ENCODE measurements at places on chromosomes 7 and 10.
A peak's percentile ranks its signal among the peaks of the same experiment; 100 is the strongest.

GRCh38 chr7:106611911-106612310, 49.0 kb downstream of the CCDC71L start:
- DNase-seq, result no peak

GRCh38 chr7:77416621-77417371, 647 bp upstream of the GSAP start:
- DNase-seq, result no peak

- no peak for DNase-seq
Observed at GRCh38 chr7:150835019-150835418, 17.3 kb upstream of the AOC1 start.

- DNase-seq, result no peak
Observed at GRCh38 chr7:80210400-80210799, 75.8 kb downstream of the GNAI1 start.

- DNase-seq, result peak; percentile 72
Observed at GRCh38 chr7:7176406-7177043, 5.8 kb upstream of the C1GALT1 start.

GRCh38 chr7:43014406-43014805, 82.2 kb downstream of the MRPL32 start:
- DNase-seq, result no peak

DNA sequence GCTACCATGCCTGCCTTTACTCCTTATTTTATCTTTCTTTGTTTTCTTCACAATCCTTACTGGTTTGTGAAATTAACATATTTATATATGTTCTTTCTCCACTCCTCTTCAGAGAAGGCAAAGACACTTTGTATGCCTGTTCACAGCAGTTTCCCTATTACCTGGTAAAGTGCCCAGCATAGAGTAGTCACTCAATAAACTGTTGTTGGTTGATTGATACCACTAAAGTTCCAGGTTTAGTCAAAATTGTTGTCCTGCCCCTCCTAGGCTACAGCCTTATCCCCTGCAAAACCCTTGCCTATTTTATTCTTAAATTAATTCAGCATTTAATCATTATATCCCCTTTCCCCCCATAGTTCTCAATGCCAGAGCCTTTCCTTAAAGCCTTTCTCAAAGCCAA, 76.1 kb downstream of the POLL start:
- no peak for DNase-seq

DNA sequence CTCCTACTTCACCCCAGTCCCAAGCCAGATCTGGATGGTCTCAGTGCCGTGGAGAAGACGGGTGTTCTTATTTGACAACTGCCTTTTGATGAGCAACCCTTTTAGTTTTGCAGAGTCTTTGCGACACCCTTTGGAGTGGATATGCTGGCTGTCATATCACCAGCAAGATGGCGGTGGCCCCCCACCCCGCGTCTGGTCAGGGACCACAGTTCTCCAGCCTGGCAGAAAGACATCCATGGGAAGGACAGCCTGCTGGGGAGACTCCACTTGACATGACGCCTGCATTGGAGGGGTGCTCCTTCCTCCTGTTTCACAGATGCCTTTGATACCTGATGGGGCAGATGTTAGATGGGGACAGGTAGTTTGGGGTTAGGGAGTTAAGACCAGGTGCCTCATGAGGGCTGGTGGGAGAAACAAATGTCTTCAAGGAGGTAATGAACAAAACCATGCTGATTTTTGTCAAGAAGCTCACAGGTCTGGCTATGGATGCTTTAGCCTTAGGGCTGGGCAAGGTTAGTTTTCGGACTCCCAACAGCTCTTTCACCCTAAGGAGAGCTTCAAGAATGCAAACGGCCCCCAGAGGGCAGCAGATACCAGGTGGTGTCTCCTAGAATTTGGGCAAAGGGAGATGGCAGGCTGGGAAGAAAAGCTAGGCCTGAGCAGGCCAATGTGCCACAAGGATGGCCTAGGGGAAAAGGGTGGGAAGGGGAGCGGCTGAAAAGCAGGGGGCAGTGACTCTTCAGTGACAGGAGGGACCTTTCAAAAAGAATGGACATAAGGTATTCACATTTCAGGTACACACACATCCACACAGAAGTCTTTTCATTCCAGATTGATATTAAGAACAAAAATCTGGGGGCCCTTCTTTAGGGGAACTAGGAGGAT, 95.2 kb downstream of the CLEC2L start:
- DNase-seq, result peak; percentile 25

DNA sequence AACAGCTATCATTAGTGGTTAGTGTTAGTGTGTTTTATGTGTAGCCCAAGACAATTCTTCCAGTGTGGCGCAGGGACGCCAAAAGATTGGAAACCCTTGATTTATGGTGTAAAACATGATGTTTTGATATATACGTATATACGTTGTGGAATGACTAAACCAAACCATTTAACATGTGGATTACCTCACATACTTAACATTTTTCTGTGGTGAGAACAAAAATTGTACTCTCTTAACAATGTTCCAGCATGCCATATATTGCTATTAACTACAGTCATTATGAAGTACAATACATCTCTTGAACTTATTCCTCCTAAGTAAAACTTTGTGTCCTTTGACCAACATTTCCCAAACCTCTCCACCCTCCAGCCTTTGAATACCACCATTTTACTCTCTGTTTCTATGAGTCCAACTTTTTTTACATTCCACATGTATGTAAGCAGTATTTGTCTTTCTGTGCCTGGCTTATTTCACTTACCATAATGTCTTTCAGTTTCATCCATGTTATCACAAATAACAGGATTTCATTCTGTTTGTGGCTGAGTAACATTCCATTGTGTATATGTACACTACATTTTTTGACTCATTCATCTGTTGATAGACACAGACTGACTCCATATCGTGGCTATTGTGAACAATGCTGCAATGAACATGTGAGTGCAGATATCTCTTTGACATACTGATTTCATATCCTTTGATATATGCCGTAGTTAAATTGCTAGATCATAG, 42.2 kb upstream of the MAGI2 start:
- no peak for DNase-seq

DNA sequence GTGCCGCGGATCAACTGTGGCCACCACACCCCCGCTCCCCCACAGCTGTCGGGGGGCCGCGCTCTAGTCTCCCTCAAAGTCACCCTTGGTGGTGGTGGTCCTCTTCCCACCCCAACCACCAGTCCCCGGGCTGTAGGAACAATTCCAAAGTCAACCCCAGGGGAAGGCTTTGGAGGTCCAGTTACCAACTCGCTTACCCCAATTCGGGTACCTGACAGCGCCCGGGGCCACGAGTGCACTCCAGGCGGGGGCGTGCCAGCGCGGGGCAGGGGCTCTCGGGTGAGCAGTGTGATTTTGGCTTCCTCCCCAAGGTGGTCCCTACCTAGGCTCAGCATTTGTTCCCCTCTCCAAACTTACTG, 584 bp upstream of the ZMIZ1 start:
- DNase-seq, result peak; percentile 49

DNA sequence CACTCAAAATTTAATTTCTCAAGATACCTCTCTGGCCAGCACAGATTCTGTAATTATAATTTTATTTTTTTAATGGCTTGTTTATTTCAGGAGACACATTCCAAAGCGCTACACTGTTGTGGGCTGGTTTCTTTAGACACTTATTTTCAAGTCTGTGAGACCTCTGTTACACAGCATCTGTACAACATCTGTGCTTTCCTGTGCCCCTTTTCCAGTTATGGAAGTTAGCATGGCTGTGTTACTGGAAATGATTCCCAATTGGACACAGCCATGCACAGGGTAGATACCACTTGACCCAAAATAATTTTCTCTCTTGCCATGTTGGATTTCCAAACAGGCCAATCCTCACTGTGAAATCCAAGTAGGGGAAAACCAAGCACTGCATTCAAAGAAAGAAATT, 172.3 kb upstream of the ADCY1 start:
- DNase-seq, result no peak

DNA sequence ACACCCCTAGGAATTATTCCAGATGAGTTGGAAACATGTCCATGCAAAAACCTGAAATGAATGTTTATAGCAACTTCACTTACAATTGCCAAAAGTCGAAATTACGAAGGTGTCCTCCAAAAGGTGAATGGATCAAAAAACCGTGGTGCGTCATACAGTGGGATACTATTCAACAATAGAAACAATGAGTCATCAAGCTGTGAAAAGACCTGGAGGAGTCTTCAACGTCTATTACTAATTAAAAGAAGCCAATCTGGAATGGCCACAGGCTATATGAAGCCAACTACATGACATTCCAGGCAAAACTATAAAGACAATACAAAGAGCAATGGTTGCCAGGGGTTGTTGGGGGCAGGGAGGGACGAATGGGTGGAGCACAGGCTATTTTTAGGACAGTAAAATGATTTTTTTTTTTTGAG, 12.6 kb upstream of the PPP2R2D start:
- DNase-seq, result no peak

DNA sequence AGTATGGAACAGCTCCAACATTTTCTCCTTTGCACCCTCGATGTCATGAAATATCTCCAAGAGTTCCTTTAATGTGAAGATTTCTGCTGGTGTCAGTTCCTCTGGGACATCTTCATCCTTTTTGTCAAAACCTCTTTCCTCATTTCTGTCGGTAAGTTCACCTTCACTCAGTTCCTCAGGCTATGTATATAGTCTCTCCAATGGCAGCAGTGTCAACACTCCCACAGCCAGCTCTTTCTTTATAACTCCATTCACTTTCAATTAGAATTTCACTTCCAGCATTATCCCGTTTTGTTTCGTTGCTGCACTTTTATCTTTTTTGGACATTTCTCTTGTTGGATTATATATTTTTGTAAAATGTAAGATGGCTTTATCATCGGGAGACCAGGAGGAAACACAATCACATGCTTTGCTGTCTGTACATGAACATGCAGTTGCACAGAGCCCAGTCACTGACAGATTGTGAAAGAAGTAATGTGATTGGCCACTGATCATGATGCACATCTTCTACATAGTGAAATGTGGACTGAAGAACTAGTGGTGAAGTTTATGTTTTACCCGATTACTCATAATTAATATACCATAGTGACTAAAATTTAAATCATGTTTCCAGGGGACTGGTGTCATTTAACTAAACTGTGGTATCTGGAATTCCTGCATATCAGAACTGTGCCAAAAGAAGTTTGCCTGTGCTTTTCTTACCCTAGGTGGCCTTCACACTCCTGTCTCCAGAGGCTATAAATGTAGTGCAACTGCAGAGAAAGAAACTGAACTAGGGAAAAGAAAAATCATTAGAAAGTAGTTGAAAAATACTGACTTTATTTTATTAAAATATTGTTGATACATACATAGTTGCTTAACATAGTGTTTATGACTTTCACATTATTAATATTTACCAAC, 289.6 kb downstream of the PPP1R3A start:
- no peak for DNase-seq

GRCh38 chr10:104447331-104447730, 93.7 kb downstream of the CFAP58 start:
- no peak for DNase-seq

DNA sequence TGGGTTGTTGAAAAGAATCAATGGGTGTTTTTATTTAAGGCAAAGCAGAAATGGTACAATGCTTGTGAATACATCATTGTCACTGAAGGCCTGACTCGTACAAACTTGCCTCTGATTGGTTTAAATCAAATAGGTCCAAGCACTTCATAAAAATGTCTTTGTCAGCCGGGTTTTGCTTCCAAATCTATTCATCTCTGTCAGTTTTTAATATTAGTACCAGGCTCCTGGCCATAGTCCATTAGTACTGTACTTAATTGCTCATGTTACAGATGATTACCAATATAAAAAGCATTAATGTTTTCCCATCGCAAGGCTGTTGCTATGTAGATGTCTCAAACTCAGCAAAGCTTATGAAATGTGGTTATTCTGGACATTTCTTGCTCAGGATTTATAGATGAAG, 171.9 kb downstream of the ARID5B start:
- DNase-seq, result no peak
